Lung (tissue), 17 donors: ENCODE measurements at places on chromosomes 7 and 10. TPM values are rescaled to one million over a fixed set of nuclear protein-coding genes. Genes with fewer than 3 reads are reported as not detected.

- no peaks in the 10 kb centered on the region for H3K36me3 ChIP-seq
- H3K4me1 ChIP-seq, result peaks cover 4% of the 10 kb centered on the region
- peak overlapping the region; percentile 56 for H3K27ac ChIP-seq
- H3K27me3 ChIP-seq, result no peaks in the 10 kb centered on the region
- DNase-seq, result no peak
- no peak overlapping the region for H3K4me3 ChIP-seq
Observed at GRCh38 chr10:74855027-74855426, 28.6 kb downstream of the KAT6B start.

- H3K4me1 ChIP-seq, result no peaks in the 10 kb centered on the region
- no peaks in the 10 kb centered on the region for H3K36me3 ChIP-seq
- H3K27ac ChIP-seq, result no peak overlapping the region
- no peak overlapping the region for H3K4me3 ChIP-seq
- DNase-seq, result no peak
Observed at GRCh38 chr10:107650939-107651338, 486.4 kb upstream of the SORCS1 start.

DNA sequence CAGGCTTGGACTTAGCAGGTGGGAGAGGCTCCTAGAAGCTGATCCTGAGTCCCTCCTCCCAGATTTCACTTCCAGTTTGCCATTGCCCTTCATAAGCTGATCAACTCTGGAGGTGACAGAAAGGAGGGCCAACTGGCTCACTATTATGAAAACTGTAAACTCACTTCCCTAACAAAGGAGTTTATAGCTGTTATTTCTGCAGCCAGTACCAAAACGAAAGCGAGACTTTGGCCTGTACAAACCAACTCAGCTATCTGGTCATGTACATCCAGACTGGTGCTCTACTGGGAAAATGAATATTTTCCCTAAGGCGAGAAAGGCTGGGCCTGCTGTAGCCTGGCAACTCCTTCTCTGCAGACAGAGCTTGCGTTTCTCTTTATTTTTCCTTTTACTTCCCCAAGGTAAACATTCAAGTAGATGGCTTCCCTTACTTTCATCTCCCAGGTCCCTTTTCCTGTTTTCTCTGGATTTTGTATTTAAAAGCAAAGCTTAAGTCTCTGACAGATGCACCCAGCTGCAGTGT lies 54.7 kb downstream of the GALNT17 start:
- no peak overlapping the region for H3K4me3 ChIP-seq
- H3K4me1 ChIP-seq, result no peaks in the 10 kb centered on the region
- H3K36me3 ChIP-seq, result no peaks in the 10 kb centered on the region

- no peak overlapping the region for H3K4me3 ChIP-seq
- no peaks in the 10 kb centered on the region for H3K36me3 ChIP-seq
- DNase-seq, result no peak
- H3K27ac ChIP-seq, result no peak overlapping the region
- no peaks in the 10 kb centered on the region for H3K27me3 ChIP-seq
Observed at GRCh38 chr7:155287284-155287935, 10.3 kb upstream of the INSIG1 start.

Gene INA
- total RNA-seq, result 0.31 TPM

GRCh38 chr7:3302681-3303320 lies 1.7 kb downstream of the SDK1 start:
- no peaks in the 10 kb centered on the region for H3K36me3 ChIP-seq
- peaks cover 8% of the 10 kb centered on the region for H3K4me1 ChIP-seq
- H3K27ac ChIP-seq, result peak overlapping the region; percentile 14
- DNase-seq, result peak; percentile 38
- no peak overlapping the region for H3K4me3 ChIP-seq
- peaks cover 6% of the 10 kb centered on the region for H3K27me3 ChIP-seq

DNA sequence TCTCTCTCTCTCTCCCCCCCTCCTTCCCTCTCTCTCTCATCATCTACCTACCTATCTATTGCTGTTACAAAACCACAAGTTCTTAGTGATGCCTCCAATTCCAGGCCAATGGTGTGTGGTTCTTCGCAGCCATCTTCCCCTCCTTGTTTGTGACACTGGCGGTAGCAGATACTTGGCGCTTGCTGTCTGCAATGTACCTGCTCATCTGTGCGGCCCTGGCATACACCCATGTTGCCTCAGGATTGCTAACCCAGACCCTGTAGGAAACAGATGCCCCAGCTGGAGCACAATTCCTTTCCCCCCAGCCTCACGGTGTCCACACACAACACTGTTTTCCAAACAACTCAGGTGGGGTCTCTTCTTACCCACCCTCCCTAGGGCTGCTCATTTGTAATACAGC lies 13.6 kb upstream of the DPYSL4 start:
- H3K36me3 ChIP-seq, result no peaks in the 10 kb centered on the region
- H3K27me3 ChIP-seq, result peaks cover 10% of the 10 kb centered on the region
- no peak overlapping the region for H3K4me3 ChIP-seq

- no peak overlapping the region for H3K27ac ChIP-seq
- no peak overlapping the region for H3K4me3 ChIP-seq
- no peaks in the 10 kb centered on the region for H3K36me3 ChIP-seq
- peaks cover 10% of the 10 kb centered on the region for H3K4me1 ChIP-seq
- peak; percentile 30 for DNase-seq
Observed at GRCh38 chr10:67079126-67079525, 153.3 kb downstream of the LRRTM3 start.

- no peak for DNase-seq
- no peak overlapping the region for H3K4me3 ChIP-seq
- H3K36me3 ChIP-seq, result no peaks in the 10 kb centered on the region
- H3K4me1 ChIP-seq, result no peaks in the 10 kb centered on the region
Observed at GRCh38 chr10:71692598-71693306, 26.8 kb downstream of the C10orf105 start.

Gene ANKIB1
- 35.9 TPM for total RNA-seq

- H3K4me1 ChIP-seq, result no peaks in the 10 kb centered on the region
- no peaks in the 10 kb centered on the region for H3K36me3 ChIP-seq
- no peak for DNase-seq
Observed at GRCh38 chr10:124612611-124613498, 131.3 kb downstream of the FAM53B start.

Gene NPC1L1
- 0.48 TPM for total RNA-seq

Gene MMD2
- total RNA-seq, result not detected

Gene OR6V1
- not detected for total RNA-seq

GRCh38 chr10:127398140-127398970 lies 150.8 kb upstream of the NPS start:
- no peak overlapping the region for H3K4me3 ChIP-seq
- peaks cover 12% of the 10 kb centered on the region for H3K4me1 ChIP-seq
- peaks cover 4% of the 10 kb centered on the region for H3K36me3 ChIP-seq
